ENCODE measurements at places on chromosomes 11 and 22.

GRCh38 chr22:20137671-20138416 lies 6.2 kb downstream of the ZDHHC8 start:
- DNase-seq, result no peak

GRCh38 chr22:35597692-35598395 lies 19.3 kb downstream of the MB start:
- no peak for DNase-seq

GRCh38 chr11:44539971-44540370 lies 25.5 kb upstream of the CD82 start:
- no peak for DNase-seq

- no peak for DNase-seq
Observed at GRCh38 chr11:67384851-67385366, 6.9 kb upstream of the RAD9A start.

GRCh38 chr22:45918459-45919370 lies 58.2 kb downstream of the WNT7B start:
- DNase-seq, result no peak
